AML-193 (cell line): ENCODE measurements at places on chromosomes 2 and 18.

DNA sequence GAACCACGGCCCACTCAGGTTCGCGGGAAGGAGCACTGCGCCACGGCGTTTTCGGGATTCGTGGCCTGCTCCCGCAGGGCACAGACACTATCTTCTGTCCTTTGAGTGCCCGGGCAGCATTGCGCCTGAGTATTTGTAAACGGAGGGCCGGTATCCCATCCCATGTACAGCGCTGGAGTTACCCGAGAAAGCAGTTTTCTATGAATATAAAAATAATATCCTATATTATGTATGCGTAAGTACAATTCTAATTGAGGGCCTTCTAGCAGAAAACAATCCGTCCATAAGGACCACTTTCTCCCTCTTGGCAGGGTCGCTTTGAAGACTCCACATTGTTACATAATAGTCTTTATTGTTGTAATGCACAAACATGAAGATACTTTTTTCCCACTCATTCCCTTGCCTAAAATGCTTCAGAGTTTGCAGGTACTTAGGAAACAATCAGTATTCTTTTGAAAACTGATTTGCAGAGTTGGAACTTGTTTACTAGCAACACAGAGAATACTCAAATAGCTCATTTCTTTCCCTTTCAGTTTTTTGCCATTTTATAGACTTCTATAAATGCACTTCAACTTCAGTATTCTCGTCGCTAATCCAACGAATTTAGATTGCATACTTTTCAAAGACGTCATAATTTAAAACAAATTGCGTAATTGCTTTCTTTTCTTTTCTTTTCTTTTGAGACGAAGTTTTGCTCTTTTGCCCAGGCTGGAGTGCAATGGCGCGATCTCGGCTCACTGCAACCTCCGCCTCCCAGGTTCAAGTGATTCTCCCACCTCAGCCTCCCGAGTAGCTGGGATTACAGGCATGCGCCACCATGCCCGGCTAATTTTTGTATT lies 1.0 kb upstream of the REV1 start:
- DNase-seq = no peak

GRCh38 chr18:24536834-24537233 lies 76.4 kb downstream of the HRH4 start:
- no peak for DNase-seq

GRCh38 chr2:27009083-27009482 lies 23.7 kb upstream of the TMEM214 start:
- peak; percentile 19 for DNase-seq

- no peak for DNase-seq
Measured at GRCh38 chr2:138654146-138654545, 126.0 kb downstream of the NXPH2 start.

DNA sequence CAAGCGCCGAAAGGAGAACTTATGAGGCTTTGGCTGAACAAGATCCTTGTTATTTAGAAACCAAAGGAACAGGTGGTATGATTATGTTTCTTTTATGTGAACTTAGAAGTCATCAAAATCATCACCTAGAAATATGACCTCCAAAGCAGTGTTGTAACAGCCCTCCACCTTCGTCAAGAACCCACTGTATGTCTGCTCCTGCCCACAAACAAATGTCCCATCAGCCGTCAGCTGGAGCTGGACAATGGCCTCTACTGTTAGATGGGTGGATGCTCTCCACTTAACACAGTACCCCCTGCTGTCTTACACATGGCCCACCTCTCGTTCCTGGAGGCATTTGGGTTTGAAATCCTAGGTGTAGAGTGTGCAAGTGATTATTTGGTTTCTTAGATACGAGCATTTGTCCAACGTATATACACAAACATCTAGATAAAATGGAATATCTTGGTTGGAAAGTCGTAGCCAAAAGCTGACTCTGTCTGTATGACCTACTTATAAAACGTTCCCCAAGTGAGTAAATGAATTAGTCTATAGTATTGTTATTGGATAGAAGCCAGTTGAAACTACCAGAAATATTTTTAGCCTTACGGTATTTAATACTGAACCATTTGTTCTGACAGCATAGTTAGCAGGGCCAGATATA lies 113.0 kb downstream of the CRIM1 start:
- no peak for DNase-seq

DNA sequence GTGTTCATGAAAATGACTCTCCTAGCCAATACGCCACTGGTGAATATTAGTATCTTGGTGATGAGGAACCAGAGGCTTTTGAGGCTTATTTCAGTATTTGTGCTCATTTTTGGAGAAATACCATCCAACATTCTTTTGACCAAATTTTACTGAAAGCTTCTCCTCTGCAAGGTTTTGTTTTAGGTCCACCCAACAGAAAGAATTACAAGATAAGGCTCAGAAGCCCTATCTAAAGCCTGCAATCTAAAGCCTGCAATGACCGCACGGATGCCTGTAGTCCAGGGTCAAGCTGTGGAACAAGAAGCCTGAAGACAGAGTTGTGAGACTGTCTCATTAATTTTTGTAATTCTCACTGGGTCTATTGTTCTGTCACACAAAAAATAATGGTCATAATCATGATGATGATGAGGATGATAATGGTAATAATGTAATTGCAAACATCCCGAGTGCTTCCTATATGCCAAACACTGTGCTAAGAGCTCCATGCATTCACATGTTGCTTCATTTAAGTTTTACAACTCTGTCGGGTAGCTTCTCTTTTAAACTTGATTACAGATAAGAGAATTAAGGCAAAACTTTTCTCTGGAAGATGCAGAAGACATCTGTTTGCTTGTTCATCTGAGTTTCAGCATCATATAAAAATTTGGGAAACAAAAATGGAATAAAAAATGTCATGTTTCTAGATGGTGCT lies 33.2 kb upstream of the NCOA1 start:
- no peak for DNase-seq

GRCh38 chr18:11821643-11822237 lies 29.5 kb upstream of the CHMP1B start:
- no peak for DNase-seq

- DNase-seq = no peak
Measured at GRCh38 chr2:206031950-206032567, 53.9 kb downstream of the INO80D start.
